ENCODE measurements at places on chromosomes 5 and 9.

- no peak for DNase-seq
Observed at GRCh38 chr9:127537792-127538191, 74.3 kb upstream of the STXBP1 start.

DNA sequence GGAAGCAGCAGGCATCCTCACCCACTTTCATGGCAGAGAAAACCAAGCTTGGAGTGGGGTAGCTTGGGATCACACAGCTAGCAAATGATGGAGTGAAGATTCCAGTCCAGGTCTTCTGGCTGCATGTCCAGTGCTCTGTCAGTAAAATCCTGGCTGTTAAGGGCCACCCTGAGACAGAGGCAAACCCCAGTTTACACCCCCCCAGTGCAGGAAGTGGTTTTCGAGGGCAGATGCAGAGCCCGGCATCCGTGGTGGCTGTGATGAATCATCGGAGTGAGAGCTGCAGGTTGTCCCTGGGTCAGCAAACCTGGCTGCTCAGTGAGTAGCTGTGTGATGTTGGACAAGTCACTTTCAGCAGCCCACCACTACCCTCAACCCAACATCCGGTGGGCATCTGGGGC lies 115.4 kb downstream of the RGS3 start:
- DNase-seq, result peak; percentile 70

DNA sequence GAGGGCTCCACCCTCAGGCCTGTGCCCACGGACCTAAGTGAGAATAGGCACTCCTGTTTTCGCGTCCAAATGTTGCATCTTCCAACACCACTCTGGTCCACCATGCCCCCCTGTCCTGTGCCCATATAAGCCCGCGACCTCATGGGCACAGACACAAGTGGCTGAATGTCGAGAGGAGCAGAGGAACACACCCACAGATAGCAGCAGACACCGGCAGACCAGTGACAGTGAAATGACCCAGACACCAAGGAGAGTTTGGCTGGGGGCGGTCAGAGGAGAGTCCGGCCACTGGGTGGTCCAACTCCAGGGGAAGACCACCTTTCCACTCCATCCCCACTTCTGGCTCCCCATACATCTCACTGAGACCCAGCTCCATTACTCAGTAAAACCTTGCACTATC lies 161.4 kb upstream of the DAB2 start:
- DNase-seq, result no peak

DNA sequence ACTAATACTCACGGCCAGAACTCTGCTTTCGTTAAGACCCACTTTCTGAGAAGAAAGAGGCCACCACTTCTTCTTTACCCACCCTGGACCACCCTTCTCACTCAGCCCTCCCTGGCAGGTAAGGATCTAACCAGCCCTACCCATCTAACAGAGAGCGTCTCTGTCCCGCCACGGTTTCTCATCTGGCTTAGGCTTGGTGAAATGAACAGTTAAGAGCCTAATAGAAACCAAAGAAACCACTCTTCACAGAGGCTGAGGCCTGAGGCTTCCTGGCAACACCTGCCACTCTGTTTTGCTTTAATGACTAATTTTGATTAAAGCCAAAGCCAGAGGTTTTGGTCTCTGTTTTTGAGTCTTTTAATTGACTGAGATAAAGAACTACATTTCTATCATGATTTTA lies 354.1 kb upstream of the SLC30A5 start:
- no peak for DNase-seq

- DNase-seq, result peak; percentile 9
Observed at GRCh38 chr9:112112941-112113681, 62.0 kb downstream of the SUSD1 start.

DNA sequence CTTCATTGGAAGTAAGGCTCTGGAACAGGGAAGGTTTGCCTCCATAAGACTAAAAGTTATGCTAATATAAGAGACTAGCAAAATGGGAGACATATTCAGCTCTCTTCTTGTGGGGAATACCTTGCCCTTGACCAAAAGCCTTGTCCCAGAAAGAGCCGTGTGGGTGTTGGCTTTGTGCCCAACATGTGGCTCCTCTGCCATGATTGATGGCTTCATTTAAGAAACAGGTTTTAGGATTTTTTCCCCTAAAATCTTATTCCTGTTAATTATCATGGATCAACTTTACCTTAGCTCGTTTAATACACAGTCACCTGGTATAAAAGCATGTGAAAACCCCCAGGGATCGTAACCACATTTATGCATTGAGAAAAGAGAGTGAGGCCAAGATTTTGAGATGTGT lies 38.9 kb downstream of the DOCK8 start:
- DNase-seq, result no peak

GRCh38 chr5:127870914-127871313 lies 167.7 kb downstream of the CCDC192 start:
- no peak for DNase-seq

Data from T-helper 1 cell (primary cell).